ENCODE measurements at places on chromosomes 13 and 19. TPM values are rescaled to one million over a fixed set of nuclear protein-coding genes. Genes with fewer than 3 reads are reported as not detected.
A peak's percentile ranks its signal among the peaks of the same experiment; 100 is the strongest.

The ZNF880 gene
- total RNA-seq: 29.0 TPM

The FXYD3 gene
- 1.0 TPM for total RNA-seq

The NECTIN2 gene
- 164 TPM for total RNA-seq

The IZUMO2 gene
- total RNA-seq: 3.5 TPM

The NCAN gene
- 1.9 TPM for total RNA-seq

The FXYD1 gene
- 13.4 TPM for total RNA-seq

The VSTM1 gene
- not detected for total RNA-seq

The ZNF177 gene
- 5.5 TPM for total RNA-seq

The SHISA2 gene
- 20.5 TPM for total RNA-seq

- H3K4me1 ChIP-seq: peaks cover 15% of the 10 kb centered on the region
- peak overlapping the region; percentile 98 for H3K27ac ChIP-seq
- no peaks in the 10 kb centered on the region for H3K36me3 ChIP-seq
- H3K4me3 ChIP-seq: peak overlapping the region; percentile 74
These were observed 1.1 kb upstream of the ARHGAP35 start for GRCh38 chr19:46859637-46860124.

GRCh38 chr13:45174478-45174877, 26.4 kb downstream of the KCTD4 start:
- peaks cover 5% of the 10 kb centered on the region for H3K4me1 ChIP-seq
- H3K36me3 ChIP-seq: no peaks in the 10 kb centered on the region
- no peak overlapping the region for H3K27ac ChIP-seq
- H3K4me3 ChIP-seq: no peak overlapping the region
- H3K27me3 ChIP-seq: no peaks in the 10 kb centered on the region
- DNase-seq: no peak

DNA sequence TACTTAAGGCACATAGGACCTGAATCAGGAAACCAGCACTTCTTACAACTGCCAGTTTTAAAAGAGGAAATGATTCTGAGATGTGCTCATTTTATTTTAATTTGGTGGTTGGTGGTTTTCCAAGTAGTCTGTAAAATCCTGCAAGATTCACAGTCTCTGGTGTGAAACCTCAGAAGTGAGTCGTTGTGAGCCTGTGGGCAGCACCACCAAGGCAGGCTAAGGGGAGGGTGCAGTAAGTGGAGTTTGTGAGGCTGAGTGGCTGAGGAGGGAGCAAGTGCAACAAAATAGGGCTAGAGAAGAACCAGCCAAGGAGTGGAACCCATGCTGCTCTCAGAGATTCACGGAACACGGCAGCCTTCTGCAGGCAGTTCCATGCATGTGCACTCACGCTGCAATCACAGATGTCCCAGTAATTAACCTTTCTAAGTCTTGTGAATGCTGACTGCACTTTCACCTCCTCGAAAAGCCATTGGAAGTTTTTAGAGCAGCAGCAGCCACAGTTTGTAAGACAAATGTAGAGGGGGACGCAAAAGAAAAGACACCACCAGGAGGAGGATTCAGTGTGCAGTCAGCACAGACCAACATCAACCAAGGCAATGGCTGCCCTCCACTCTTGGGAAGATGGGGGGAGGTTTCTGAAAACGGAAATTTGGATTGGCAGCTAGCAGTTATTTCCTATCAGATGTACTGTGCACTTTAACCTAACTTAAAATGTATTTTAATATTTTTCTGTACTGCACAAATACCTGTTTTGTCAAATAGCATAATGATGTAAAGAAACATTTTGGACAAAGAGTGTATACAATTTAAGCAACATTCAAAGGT, 44.9 kb downstream of the ESD start:
- H3K36me3 ChIP-seq: peaks cover 3% of the 10 kb centered on the region
- no peak overlapping the region for H3K4me3 ChIP-seq
- no peak for DNase-seq
- no peaks in the 10 kb centered on the region for H3K27me3 ChIP-seq

- H3K27ac ChIP-seq: peak overlapping the region; percentile 57
- H3K36me3 ChIP-seq: peaks cover 12% of the 10 kb centered on the region
- no peak overlapping the region for H3K4me3 ChIP-seq
- H3K4me1 ChIP-seq: peaks cover 27% of the 10 kb centered on the region
These were observed 53.1 kb downstream of the ARHGAP35 start for GRCh38 chr19:46913852-46914430.

GRCh38 chr19:40284251-40284500, 969 bp downstream of the AKT2 start:
- peak overlapping the region; percentile 85 for H3K27ac ChIP-seq
- DNase-seq: no peak
- H3K4me3 ChIP-seq: peak overlapping the region; percentile 84
- no peaks in the 10 kb centered on the region for H3K27me3 ChIP-seq
- no peaks in the 10 kb centered on the region for H3K36me3 ChIP-seq

- peak; percentile 13 for DNase-seq
- H3K36me3 ChIP-seq: no peaks in the 10 kb centered on the region
- no peak overlapping the region for H3K4me3 ChIP-seq
- H3K4me1 ChIP-seq: peaks cover 29% of the 10 kb centered on the region
- H3K27me3 ChIP-seq: peaks cover 3% of the 10 kb centered on the region
These were observed 266.7 kb downstream of the SPRY2 start for GRCh38 chr13:80074143-80074752.

- H3K4me3 ChIP-seq: no peak overlapping the region
- no peak overlapping the region for H3K27ac ChIP-seq
- DNase-seq: no peak
- H3K4me1 ChIP-seq: peaks cover 6% of the 10 kb centered on the region
- no peaks in the 10 kb centered on the region for H3K27me3 ChIP-seq
These were observed 36.7 kb upstream of the LPAR6 start for GRCh38 chr13:48449656-48450055.

GRCh38 chr19:4342314-4342614, 1.1 kb upstream of the MPND start:
- peak overlapping the region; percentile 85 for H3K4me3 ChIP-seq
- peaks cover 12% of the 10 kb centered on the region for H3K27me3 ChIP-seq

DNA sequence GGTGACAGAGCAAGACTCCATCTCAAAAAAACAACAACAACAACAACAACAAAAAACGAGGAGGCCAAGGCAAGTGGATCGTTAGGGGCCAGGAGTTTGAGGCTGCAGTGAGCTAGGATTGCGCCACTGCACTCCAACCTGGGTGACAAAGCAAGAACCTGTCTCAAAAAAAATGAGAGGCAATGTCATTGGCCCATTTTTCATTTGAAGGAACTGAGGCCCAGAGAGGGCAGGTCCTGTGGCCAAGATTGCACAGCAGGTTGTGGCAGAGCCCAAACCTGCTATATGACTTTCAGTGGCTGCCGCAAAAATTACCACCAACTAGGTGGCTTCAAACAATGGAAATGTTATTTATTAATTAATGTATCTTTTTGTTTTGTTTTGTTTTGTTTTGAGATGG, 5.5 kb downstream of the PIK3R2 start:
- no peak overlapping the region for H3K4me3 ChIP-seq
- peaks cover 24% of the 10 kb centered on the region for H3K4me1 ChIP-seq
- no peak for DNase-seq
- no peak overlapping the region for H3K27ac ChIP-seq
- H3K27me3 ChIP-seq: no peaks in the 10 kb centered on the region

- peaks cover 8% of the 10 kb centered on the region for H3K27me3 ChIP-seq
- peak overlapping the region; percentile 89 for H3K27ac ChIP-seq
- H3K36me3 ChIP-seq: no peaks in the 10 kb centered on the region
- peaks cover 8% of the 10 kb centered on the region for H3K4me1 ChIP-seq
- peak overlapping the region; percentile 90 for H3K4me3 ChIP-seq
- no peak for DNase-seq
These were observed 698 bp downstream of the BLOC1S3 start for GRCh38 chr19:45179072-45179891.

DNA sequence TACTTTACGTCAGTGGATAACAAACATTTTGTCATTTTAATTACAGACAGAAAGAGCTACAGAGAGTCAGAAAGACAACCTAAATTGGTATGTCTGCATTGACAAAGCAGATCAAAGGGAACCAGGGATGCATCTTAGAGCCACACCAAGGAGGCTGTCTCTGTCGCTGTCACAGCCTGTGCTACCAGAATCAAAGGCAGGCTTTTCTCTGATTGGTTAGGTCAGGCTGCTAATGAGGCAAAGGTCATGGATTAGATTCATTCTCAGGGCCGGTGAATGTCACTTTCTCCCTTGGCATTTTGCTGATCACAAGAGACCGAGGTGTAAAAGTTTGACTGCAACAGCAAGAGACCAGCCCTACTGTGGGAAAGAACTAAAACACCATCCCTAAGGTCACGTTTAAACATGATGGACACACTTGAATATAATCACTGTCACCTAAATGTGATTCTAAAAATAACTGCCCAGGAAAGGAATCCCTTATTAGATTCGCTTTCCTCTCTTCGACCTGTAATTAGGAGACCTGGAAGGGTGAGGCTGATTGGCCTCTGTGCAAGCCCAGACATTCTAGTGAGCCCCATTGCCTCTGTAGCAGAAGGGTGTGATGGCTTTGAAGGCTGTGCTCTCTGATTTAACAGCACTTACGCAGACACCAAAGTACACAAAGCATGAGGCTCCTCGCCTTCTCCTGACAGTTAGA, 314.4 kb upstream of the NBEA start:
- no peak overlapping the region for H3K4me3 ChIP-seq
- DNase-seq: no peak
- no peaks in the 10 kb centered on the region for H3K27me3 ChIP-seq

GRCh38 chr13:113320226-113320875, 23.3 kb downstream of the LAMP1 start:
- DNase-seq: no peak
- H3K4me3 ChIP-seq: no peak overlapping the region
- no peaks in the 10 kb centered on the region for H3K4me1 ChIP-seq
- no peak overlapping the region for H3K27ac ChIP-seq
- H3K36me3 ChIP-seq: peaks cover 58% of the 10 kb centered on the region

DNA sequence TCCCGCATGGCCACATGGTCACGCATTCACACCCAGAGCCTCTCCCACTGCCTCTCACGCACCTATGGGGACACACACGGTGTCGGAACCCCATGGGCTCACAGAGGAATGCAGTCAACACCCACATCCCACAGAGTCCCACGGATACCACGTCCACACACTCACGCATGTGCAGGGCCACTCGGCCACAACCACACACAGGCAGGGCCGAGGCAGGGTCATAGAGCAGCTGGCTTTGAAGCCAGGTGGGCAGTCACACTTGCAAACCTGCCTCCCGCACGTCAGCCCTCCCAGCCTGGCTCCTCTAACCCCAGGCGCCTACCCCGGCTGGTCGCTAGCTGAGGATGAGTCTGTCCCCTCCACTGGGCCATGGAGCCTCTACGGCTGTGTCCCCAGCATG, 8.1 kb downstream of the ERCC2 start:
- H3K4me3 ChIP-seq: no peak overlapping the region
- no peaks in the 10 kb centered on the region for H3K27me3 ChIP-seq
- H3K27ac ChIP-seq: no peak overlapping the region
- peaks cover 51% of the 10 kb centered on the region for H3K36me3 ChIP-seq
- no peaks in the 10 kb centered on the region for H3K4me1 ChIP-seq

DNA sequence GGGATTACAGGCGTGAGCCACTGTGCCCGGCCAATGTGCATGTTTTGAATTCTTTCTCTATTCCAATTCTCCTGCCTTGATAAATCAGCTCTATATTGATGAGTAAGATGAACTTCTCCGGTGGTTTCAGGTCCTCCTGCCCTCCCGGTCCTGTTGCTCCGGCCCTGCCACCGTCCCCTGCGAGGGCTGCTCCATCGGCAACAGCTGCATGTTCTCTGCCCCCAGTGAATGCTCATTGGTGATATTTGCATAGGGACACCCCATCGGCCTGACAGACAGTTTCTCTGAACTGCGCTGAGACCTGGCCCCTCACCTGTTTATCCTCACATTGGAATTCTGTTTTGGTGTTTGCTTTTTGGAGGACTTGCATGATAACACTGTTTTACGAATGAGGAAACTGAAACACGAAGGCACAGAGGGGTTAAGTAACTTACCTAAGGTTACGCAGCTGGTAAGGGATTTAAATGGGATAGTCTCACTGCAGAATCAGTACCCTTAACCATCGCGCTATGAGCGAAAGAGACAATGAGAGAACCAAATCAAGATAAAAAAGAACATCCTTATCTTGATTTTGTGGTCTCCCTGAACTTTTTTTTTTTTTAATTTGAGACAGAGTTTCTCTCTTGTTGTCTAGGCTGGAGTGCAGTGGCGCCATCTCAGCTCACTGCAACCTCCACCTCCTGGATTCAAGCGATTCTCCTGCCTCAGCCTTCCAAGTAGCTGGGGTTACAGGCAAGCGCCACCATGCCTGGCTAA, 32.2 kb downstream of the ZNF557 start:
- H3K27ac ChIP-seq: no peak overlapping the region
- no peak overlapping the region for H3K4me3 ChIP-seq
- H3K27me3 ChIP-seq: peaks cover 3% of the 10 kb centered on the region
- no peak for DNase-seq
- peaks cover 11% of the 10 kb centered on the region for H3K36me3 ChIP-seq

DNA sequence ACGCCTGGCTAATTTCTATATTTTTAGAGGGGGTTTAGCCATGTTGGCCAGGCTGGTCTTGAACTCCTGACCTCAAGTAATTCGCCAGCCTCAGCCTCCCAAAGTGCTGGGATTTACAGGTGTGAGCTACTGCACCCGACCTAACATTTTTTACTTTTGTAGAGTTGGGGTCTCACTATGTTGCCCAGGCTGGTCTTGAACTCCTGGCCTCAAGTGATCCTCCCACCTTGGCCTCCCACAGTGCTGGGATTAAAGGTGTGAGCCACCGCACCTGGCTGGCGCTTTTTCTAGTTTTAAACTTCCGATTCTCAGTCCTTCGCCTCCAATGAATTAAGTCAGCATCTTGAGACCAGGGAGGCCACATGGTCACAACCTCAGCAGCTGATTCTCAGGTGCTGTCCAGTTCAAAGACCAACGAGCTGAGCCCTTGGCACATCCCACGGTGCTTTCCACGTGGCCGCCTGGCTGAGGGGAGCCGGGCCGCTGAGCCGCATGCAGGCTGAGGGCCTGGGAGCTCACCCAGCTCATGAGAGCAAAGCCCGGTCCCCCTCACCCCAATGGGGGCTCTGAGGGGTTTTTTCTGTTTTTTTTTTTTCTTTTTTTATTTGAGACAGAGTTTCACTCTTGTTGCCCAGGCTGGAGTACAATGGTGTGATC, 9.1 kb downstream of the AP3D1 start:
- H3K36me3 ChIP-seq: peaks cover 21% of the 10 kb centered on the region
- H3K27me3 ChIP-seq: no peaks in the 10 kb centered on the region
- no peak overlapping the region for H3K4me3 ChIP-seq
- peaks cover 5% of the 10 kb centered on the region for H3K4me1 ChIP-seq
